CD4-positive, alpha-beta T cell treated with Interleukin-6 at 100 ng/mL for 8 hours (primary cell): ENCODE measurements at places on chromosomes 5 and 9.
A peak's percentile ranks its signal among the peaks of the same experiment; 100 is the strongest.

DNA sequence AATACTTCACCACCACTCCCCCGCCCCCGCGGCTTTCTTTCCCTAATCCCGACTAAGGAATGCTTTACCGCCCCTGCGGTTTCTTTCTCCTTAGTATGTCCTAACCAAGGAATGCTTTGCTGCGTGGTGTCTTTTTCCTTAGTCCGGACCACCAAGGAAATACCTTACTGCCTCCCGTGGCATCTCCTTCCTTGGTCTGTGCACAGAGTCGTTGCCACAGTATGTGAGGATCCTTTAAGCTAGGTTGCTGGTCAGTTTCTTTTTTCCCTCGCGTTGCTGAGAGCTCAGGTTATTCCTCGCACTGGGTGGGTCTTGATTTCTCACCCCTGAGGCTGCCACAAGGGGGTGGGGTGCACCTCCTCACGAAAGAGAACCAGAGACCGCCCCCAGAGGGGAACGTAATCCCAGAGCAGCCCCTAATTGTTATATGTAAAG is 309.4 kb downstream of the NR3C1 start:
- DNase-seq = no peak

GRCh38 chr5:1732238-1732941 is 67.2 kb downstream of the MRPL36 start:
- no peak for DNase-seq

DNA sequence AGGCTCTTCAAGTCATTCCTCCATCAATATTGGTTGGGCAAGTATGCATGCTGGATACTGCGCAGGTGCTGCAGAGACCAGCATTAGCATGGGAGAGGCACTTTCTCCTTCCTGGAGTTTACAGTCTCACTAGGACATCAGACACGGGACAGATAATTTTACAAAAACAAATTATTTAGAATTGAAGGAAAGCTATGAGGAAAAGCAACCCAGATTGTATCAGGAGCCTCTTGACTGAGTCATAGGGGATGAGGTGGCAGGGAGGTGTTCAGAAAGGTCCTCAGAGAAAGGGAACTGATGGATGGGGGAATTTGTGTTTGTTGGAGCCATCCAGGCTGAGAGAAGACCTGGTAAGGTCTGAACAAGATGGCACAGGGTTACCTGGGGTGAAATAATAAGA is 24.5 kb upstream of the RAB14 start:
- no peak for DNase-seq

- DNase-seq = no peak
These were observed 56.0 kb upstream of the SARDH start for GRCh38 chr9:133794016-133794760.

GRCh38 chr9:129174724-129175514 is 3.1 kb downstream of the IER5L start:
- DNase-seq = peak; percentile 20

GRCh38 chr9:37528652-37529471 is 43.1 kb downstream of the POLR1E start:
- DNase-seq = peak; percentile 74

- no peak for DNase-seq
These were observed 40.8 kb downstream of the LIFR start for GRCh38 chr5:38515646-38516045.

DNA sequence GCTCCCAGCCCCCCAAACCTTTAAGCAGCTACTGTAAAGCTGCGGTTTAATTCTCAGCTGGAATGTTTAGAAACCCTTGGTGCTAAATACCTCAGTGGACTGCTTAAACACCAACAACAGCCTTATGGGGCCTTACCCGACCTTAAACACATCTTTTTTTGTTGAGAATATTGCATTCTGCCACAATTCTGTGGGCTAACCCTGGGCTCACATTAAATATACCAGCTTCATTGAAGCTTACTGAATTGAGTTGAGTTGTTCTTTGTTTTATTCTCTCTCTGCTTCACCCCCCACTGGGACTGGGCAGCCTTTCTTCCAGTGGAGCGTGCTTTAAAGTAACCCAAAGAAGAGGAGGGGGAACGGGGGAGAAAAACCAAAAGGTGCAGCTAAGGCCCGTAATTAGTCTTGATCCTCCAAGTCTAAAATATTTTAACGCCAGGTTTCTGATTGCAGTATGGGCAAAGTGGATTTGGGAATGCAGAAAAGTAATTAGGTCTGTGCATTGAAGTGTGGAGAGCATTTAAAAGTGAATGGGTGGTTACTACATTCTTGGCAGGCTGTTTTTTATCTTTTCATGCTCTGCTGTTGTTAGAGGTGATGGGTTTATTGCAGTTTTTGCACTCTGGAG is 281.2 kb downstream of the NR2F1-AS1 start:
- no peak for DNase-seq

GRCh38 chr5:54764102-54765090 is 221.0 kb downstream of the ESM1 start:
- DNase-seq = no peak

DNA sequence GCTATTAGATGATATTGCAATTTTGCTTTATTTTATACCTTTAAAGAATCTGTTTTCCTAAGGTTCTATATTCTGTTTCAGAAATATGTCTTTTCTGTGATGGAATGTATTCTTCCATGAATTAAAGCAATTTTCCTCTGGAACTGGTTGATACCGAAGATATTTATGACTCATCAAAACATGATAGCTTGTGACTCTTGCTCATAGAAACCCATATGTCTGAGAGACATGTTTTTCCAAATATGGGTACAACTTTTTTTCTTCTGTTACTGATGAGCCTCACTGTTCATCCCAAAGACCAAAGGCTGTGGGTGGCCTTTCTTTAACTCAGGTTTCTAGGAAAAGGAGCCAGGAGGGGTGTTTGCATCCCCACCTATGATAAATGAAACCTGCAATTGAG is 126.1 kb upstream of the PAPPA start:
- DNase-seq = no peak

DNA sequence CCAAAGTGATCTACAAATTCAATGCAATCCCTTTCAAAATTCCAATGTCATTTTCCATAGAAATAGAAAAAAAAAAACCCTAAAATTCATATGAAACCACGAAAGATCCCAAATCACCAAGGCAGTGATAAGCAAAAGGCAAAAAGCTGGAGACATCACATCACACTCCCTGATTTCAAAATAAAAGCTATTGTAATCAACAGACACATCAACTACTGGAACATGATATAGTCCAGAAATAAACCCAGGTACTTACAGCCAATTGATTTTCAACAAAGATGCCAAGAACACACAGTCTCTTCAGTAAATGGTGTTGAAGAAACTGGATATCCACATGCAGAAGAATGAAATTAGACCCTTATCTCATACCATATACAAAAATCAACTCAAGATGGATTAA is 224.0 kb downstream of the WDR70 start:
- no peak for DNase-seq

DNA sequence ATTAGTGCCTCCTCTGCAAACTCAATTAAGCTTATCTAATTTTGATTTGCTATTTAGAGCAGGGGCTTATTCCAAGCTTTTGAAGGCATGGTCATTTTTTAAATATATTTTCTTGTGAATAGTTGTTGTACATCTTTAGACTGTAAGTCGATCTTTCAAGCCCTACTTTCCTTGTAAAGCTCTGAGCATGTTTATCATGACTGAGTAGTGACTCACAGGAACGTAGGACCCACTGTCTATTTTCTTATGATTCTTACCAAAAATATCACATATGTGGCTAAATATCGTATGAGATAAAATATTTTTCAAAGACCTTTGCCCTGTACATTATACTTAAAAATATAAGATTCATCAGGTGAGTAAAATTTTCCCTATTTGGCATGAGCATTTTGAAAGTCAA is 440.4 kb upstream of the GRIN3A start:
- DNase-seq = no peak

DNA sequence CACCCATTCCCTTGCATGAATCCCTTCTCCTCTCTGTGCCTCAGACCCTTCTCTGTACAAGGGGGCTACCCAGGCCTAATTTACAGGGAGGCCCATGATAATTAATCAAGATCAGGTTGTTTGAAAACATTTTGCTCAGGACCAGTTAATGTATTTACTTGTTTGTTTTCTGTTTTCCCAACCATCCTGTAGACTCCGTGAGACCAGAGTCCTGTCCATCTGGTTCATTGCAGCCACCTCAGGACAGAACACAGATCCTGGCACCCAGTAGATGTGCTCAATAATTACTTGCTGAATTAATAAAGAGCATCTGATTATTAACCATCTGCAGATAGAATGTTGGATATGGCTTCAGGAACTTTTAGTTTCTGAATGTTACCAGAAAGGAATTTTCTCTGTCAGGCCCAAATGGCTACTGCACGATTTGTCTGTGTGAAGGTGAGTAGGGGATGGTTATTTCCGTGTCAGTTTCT is 27.3 kb downstream of the FOXI1 start:
- DNase-seq = no peak

DNA sequence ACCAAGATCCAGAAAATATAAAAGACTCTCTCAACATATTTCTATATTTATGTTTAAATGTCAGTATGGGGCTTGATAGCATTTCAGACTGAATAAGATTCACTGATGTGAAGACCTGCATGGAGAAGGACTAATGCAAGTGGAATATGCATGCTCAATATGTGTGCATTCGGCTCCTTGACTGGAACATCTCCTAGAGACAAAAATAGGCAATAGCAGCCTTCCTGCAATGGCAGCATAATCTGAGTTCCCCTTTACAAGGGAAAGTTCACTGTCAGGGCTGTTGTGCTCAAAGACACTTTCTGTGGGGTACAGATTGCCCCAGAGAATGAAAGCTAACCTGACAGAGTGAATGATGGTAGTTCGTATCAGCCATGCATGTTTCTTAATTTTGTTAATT is 42.4 kb downstream of the STARD4 start:
- DNase-seq = no peak

GRCh38 chr9:15524845-15525455 is 14.2 kb upstream of the PSIP1 start:
- DNase-seq = no peak

GRCh38 chr9:125147401-125147951 is 4.1 kb upstream of the SCAI start:
- DNase-seq = no peak
